ENCODE measurements at places on chromosomes 11 and 22.

GRCh38 chr11:96319898-96320656 is 22.9 kb downstream of the MAML2 start:
- DNase-seq: no peak

GRCh38 chr11:76241243-76242000 is 35.1 kb upstream of the WNT11 start:
- no peak for DNase-seq

GRCh38 chr11:96736601-96737000 is 346.8 kb downstream of the JRKL start:
- no peak for DNase-seq

GRCh38 chr11:31936312-31936711 is 125.2 kb upstream of the PAX6 start:
- DNase-seq: no peak

DNA sequence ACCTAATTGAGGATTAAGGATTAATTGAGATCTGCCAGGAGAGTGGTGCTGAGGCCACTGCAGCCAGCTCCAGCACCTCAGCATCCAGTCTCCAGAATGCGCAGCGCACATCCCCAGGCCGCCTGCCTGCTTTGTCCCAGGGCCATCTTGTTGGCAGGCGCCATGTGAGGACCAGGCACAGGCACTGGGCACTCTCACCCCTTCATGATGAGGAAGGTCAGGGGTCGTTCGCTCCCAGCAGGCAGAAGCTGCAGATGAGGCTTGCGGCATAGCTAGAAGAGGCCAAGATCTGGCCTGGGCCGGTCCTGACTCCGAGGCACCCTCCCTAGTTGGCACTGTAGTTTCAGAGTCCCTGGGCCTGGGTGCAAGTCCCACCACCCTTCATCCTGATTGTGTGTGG is 6.4 kb downstream of the CABP2 start:
- no peak for DNase-seq

DNA sequence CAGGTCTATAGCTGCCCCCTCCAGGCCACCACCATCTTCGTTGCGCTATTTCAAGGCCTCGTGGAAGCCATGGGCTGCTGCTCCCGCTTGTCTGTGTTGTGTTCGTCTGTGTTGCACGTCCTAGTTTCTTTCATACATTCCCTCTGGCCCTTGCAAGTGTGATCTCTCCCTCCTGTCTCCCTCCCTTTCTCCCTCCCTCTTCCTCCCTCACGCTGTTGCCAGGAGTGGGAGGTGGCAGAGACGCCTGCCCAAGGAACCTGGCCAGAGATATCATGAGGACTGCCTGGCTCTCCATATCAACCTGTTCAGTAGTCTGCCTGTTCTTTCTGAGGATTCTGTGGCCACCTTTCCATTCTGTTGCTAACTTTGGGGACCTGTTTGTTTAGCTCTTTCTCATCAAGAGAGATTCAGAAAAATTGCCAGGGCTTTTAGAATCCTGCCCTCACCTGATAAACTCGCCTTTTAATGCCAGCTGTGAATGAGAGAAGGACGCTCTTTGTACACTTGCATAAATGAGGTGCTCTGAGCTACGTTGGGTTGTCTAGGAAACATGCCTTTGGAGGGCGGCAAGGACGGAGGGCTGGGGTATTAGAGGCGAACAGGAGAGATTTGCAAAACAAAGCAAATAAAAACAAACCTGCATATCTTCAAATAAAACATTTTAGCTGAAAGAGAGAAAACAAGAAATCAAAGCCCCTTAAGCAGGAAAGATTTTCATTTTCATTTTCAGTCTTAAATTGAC is 185.2 kb downstream of the TBC1D22A start:
- DNase-seq: no peak

- DNase-seq: no peak
Observed at GRCh38 chr11:131999084-131999483, 628.7 kb downstream of the NTM start.

GRCh38 chr11:34679681-34680080 is 58.8 kb downstream of the EHF start:
- DNase-seq: no peak

Data from H7 (cell line).